ENCODE measurements at places on chromosomes 7 and 10. TPM values are rescaled to one million over a fixed set of nuclear protein-coding genes. Genes with fewer than 3 reads are reported as not detected.

FZD8 gene
- 15.9 TPM for total RNA-seq

PIP gene
- total RNA-seq, result not detected

GRCh38 chr10:131169146-131169545, 142.4 kb downstream of the TCERG1L start:
- no peak for DNase-seq

GRCh38 chr7:121489440-121489839, 93.3 kb upstream of the FAM3C start:
- DNase-seq, result no peak

DNA sequence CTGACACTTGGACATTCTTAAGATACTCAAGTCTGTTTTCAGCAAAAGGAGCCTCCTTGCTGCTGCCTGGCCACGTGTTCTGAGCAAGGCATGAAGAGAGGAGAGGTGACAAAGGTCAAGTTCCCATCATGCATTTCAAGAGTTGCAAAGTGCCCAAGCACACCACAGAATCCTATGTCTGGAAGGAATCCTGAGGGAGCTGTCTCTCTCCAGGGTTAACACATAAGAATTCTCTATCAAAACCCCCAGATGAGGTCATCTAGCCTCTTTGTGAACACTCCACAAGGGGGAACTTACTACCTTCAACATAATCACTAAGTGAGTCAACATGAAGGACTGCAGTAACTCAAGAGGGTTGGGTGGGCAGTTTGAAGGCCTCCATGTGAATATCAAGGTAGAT, 155.5 kb downstream of the RNF216 start:
- no peak for DNase-seq

DNA sequence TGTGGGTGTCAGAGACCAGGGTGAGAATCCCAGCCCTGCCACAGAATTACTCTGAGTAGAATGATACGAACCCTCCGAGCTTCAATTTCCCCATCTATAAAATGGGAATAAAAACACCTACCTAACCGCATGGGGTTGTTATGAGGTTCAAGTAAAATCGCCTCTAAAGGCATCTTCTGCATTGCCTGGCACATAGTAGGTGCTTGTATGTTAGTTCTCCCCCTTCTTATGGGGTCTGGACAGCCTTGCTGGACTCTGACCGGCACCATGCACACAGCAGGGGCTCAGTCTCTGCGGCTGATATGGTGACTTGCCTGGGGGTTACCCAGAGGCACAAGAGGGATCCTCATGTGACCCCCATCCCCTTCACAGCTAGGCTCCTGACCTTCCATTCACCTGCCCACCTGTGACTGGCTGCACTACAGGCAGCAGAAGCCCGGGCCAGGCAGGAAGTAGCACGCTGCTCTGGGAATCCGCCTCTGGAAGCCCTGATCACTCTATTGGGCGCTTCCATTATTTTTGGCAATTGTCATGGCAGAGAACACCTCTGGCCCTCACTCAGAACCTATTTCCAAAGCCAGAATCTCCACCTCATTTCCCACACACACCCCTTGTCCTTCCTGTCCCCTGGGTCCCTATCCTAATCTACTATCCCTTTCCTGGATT, 6.0 kb downstream of the SH3PXD2A start:
- DNase-seq, result no peak

All from SJSA1 (cell line).